Left ventricle myocardium superior (tissue), 1 donor: ENCODE measurements at places on chromosomes 3 and 15. TPM values are rescaled to one million over a fixed set of nuclear protein-coding genes. Genes with fewer than 3 reads are reported as not detected.

- DNase-seq: no peak
Observed at GRCh38 chr15:70580286-70580685, 183.1 kb downstream of the UACA start.

GRCh38 chr3:58646503-58646902, 20.1 kb downstream of the FAM3D start:
- no peak for DNase-seq

GATM gene
- 56.4 TPM for total RNA-seq

DNA sequence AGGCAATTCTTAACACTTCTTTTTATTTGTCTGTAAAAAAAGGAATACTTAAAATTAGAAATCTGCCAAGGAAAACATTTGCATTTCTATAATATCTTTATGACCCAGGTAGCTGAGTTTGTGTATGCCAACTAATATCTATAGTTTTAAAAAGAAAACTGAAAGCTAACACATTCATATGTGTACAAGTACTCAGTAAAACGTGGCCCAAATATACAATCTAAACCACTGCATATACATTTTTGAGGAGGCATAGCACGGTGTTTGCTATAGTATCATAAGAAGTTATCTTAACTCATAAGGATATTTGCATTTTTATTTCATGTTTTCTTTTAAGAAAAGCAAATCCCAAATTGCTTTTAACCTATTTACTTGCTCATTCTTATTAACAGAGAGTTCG, 172.7 kb downstream of the ZBTB20 start:
- DNase-seq: no peak

- no peak for DNase-seq
Observed at GRCh38 chr3:172836390-172836997, 86.0 kb downstream of the ECT2 start.

- no peak for DNase-seq
Observed at GRCh38 chr3:123586131-123586530, 1.3 kb upstream of the HACD2 start.

DNA sequence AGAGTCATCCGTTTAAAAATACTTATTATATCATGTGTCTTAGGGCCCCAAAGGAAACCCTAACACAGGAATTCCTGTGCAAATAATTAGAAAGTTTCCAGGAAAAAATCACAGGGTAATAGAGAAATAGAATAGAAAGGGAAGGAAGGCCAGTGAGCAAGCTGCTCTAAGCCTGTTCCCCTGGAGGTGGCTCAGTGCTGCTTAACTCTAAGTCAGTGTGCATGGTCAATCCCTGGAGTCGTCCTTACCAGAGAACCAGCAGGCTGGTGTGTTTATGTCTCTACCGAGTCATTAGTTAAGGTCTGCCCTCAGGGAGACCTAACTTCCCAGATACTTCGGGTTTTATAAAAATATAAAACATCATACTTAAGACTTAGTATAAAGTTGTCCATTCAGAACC, 21.0 kb upstream of the MCF2L2 start:
- no peak for DNase-seq

- no peak for DNase-seq
Observed at GRCh38 chr15:92665100-92665555, 9.6 kb upstream of the FAM174B start.

FMN1 gene
- 2.9 TPM for total RNA-seq

LNP1 gene
- 2.8 TPM for total RNA-seq

CA12 gene
- 0.74 TPM for total RNA-seq

- DNase-seq: no peak
Observed at GRCh38 chr3:187210545-187211327, 13.4 kb downstream of the RTP1 start.

GOLGA8T gene
- 0.27 TPM for total RNA-seq

DNA sequence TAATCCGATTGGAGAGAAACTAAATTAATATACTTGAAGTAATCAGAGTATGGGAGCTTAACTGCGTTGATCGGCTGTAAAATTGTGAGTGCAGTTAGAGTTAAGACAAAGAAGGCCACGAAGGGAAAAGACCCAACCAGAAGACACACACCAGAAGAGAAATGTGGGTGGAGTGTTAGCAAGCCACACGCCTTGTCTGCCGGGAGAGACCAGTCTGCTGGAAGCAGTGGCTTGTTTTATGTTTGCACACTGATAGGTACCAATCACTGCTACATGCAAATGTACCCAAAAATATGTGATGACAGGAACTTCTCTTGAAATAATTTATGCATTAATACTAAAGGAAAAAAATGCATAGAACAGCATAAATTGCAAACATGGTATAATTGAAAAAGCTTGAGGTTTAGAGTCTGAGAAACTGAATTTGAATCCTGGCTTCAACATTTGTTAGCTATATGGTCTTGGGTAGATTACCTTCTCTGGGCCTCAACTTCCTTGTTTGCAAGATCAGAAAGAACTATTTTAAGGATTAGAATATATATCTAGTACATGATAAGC, 23.1 kb downstream of the EEFSEC start:
- DNase-seq: no peak

DNA sequence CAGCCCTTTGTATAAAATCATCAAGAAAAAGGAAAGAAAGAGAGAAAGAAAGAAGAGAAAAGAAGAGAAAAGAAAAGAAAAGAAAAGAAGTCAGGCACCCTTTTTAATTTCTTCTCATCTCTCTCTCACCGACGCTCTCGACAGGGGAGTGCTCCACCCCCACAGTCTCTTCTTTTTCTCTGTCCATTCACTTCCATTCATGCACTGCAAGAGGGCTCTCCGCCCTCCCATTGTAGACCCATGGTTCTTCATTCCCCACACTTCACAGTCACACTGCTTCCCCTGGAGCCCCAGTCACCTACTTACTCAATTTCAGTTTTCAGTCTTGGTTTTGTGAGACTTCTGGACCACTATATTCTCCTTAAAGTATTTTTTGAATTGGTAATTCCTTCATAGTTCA, 254.7 kb downstream of the SOX2 start:
- no peak for DNase-seq
